ENCODE measurements at places on chromosomes 3 and 15.

- no peak for DNase-seq
These were observed 9.2 kb upstream of the MME start for GRCh38 chr3:155070932-155071387.

DNA sequence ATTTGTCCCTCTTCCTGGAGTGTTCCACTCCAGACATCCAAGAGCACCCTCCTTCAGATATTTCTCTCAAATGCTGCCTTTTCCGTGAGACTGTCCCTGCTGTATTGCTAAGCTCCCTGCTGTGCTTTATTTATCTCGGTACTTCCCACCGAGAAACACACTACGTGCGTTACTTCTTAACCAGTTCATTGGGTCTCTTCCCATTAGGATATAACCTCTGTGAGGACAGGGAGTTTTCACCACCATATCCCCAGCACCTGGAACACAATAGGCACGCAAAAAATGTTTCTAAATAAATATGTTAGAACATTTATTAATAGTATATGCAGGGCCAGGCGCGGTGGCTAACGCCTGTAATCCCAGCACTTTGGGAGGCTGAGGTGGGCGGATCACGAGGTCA is 308.7 kb upstream of the IL12A start:
- no peak for DNase-seq

- DNase-seq: no peak
These were observed 48.3 kb upstream of the IQSEC1 start for GRCh38 chr3:13121553-13122001.

DNA sequence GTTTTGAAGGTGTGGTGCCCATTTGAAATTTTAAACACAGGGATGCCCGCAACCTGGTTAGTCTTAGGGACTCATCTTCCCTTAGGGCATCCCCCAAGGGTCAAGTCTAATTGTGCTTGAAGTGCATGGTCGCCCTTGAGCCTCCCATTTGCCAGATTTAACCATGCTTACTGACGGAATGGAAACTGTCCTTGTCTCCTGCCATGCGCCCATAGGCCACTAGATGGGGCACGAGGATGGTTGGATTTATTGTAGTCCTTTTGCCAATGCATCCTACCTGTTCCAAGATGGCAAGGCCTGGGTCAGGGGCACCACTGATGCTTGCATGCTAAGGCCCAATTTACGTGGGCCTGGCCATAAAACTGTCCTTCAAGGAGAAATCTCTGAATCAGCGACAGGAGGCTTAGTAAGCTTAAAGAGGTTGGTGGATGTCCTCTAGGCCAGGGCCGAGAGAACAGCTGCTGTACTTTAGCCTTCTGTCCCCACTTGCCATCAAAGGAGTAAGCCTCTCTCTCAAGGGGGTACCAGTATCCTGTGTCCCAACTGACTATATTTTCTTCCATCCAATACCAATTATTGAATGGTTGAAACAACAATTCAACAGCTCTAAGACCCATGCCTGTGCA is 355.4 kb downstream of the OTOL1 start:
- DNase-seq: peak; percentile 70

- peak; percentile 92 for DNase-seq
These were observed 1.2 kb upstream of the LRRC34 start for GRCh38 chr3:169813757-169814517.
